DMS79 treated with DMSO at 0.1 percent for 48 hours (cell line): ENCODE measurements at places on chromosomes 1 and 21.

- DNase-seq = no peak
Measured at GRCh38 chr1:234710936-234711724, 101.2 kb upstream of the IRF2BP2 start.

DNA sequence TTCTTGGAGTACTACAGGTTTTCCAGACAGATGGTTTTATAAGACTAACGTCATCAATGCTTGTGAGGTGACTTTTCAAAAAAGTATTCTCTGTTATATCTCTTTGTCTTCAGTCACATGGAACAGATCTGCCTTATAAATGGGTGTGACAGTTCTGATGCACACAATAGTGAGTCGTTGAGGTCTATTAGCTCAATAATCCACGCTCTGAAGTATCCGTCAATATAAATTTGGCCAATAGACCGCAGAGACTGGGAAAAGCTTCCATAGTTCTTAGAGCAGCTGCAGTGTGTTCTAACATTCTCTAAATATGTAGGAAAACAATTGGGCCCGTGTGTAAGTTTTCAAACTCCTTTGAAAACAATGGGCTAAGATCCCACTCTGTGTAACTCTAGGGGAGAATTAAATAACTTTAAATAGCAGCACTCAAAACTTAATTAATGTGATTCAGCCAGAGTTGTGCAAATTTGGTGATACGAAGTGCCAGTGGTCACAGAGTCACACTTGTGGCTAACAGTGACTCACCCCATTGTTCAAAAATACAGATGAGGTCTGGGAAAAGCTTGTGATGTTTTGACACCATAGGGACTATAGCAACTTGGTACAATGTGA lies 316.0 kb downstream of the LMO4 start:
- DNase-seq = peak; percentile 91

GRCh38 chr21:44594406-44594916 lies 2.2 kb upstream of the KRTAP10-6 start:
- DNase-seq = no peak

DNA sequence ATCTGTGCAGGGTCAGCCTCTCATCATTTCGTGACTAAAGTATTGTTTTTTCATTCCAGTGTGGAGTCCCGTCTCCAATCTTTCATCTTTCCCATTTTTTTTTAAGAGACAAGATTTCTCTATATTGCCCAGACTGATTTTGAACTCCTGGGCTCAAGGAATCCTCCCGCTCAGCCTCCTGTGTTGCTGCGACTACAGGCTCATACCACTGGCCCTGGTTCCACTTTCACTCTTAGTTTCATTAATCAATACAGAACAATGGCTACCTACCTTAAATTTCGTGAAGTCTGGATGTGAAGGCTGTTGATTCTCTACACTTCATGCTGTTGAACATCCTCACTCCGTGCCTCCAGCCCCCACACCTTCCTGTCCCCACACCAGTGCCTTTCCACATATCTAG lies 97.7 kb upstream of the GREM2 start:
- DNase-seq = no peak

DNA sequence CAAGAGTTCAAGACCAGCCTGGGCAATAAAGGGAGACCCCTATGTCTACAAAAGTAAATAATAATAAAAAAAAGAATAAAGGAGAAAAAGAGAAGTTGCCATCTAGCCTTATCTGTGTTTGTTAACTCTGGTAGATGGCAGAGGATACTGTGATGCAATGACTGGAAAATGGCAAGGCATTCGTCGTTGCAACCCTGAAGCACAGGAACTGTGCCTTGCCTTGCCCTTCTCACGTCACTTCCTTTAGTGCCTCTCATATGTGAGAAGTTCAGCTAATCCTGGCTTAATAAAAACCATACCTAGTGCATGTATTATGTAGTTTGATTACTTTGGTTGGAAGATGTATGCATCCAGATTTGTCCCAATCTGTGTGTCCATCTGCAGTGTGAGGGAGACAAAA lies 25.8 kb upstream of the PIGC start:
- DNase-seq = no peak

DNA sequence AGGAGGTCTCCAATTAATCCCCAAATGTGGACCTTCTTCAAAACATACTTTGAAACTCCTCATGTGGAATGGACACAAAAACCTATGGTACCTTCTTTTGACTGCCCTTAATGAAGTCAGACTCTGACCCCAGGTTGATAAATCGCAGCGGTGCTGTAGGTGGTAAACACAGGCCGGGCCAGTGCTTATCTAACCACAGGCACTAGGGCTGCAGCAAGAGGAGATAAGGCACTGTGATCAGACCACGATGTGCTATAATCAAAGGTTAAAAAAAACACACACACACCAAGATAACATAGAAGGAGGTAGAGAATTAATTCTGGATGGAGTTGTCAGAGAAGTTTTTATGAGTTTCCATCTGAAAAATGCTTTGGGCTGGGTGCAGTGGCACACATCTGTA lies 52.3 kb upstream of the SIPA1L2 start:
- DNase-seq = no peak

DNA sequence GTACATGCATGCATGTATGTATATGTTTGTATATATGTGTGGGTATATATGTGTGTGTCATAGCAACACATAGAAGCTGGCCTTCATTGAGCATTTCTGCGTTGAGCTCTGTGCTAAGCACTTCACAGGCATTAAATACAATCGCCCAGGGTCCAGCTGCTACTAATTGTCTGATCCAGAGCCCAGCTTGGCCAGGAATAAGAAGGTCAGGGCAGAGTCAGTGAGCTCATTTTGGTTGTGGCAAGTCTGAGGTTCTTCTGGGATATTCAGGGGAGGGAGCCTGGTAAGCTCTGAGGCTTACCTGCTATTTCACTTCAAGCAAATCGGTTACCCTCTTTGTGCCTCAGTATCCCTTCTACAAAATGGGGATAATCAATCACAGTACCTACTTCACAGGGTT lies 59.6 kb downstream of the FOXO6 start:
- DNase-seq = no peak

GRCh38 chr21:15682186-15682895 lies 47.4 kb upstream of the USP25 start:
- no peak for DNase-seq

GRCh38 chr1:201487742-201488141 lies 18.8 kb upstream of the PHLDA3 start:
- no peak for DNase-seq

DNA sequence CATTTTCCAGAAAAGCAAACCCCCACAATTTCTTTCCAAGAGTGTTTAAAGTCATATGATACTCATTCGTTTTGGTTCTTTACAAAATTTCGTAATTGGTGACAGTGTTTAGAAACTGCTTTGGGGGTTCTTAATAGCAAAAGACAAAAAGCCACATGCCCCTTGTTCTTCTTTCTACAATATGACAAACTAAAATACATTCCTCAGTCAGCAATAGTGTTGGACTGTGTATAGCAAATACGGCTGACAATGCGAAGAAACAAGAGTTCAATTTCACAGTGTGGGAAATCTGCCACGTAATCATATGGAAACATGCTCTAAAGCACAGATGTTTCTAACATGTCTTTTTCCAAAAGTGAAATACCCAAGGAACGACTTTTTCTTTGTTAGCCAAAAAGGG lies 7.6 kb upstream of the IFNAR1 start:
- DNase-seq = no peak

- no peak for DNase-seq
Measured at GRCh38 chr1:182652933-182653332, 31.5 kb downstream of the RGS8 start.

GRCh38 chr1:226203655-226204054 lies 17.1 kb upstream of the ACBD3 start:
- DNase-seq = no peak

DNA sequence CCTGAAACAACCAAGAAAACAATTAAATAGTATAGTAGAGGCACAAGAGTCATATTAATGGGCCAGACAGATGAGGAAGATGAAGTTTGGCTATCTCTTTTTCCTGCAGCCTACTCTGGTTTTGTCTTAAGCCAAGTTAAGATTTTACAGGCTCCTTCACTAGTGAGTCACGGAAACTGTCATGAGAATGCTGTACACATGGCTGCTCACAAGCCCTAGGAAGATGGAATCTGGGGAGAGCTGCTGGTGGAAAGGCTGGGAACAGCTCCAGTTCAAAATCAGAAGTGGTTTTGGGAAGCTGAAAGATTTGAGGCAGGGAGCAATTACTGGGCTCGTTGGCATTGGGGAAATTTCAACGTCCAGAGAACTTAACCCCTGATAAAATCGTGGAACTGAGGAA lies 46.4 kb upstream of the S1PR1 start:
- DNase-seq = no peak

GRCh38 chr1:239307886-239308285 lies 78.5 kb upstream of the CHRM3 start:
- no peak for DNase-seq

DNA sequence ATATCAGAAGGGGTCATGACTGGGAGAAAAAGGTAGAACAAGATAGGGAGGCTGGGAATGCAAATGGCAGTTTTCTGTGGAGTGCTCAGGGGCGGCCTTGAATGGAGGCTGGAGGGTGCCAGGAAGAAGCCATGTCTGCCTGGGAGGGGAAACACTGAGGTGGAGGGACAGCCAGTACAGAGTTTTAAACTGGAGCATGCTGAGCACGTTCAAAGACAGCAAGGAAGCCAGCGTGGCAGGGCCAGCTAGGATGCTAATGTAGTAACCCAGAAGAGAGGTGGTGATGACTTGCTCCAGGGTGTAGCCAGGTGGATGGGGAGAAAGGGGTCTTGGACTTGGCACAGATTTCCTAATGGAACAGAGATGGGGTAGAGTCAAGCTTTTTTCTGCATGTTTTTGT lies 445.8 kb upstream of the VAMP3 start:
- no peak for DNase-seq

GRCh38 chr1:57894315-57894714 lies 470.5 kb upstream of the DAB1 start:
- no peak for DNase-seq

GRCh38 chr1:11841245-11842153 lies 6.1 kb downstream of the NPPA start:
- no peak for DNase-seq

GRCh38 chr21:17352996-17353655 lies 159.7 kb upstream of the CXADR start:
- peak; percentile 12 for DNase-seq

- no peak for DNase-seq
Measured at GRCh38 chr1:25197982-25198662, 34.2 kb downstream of the SYF2 start.

DNA sequence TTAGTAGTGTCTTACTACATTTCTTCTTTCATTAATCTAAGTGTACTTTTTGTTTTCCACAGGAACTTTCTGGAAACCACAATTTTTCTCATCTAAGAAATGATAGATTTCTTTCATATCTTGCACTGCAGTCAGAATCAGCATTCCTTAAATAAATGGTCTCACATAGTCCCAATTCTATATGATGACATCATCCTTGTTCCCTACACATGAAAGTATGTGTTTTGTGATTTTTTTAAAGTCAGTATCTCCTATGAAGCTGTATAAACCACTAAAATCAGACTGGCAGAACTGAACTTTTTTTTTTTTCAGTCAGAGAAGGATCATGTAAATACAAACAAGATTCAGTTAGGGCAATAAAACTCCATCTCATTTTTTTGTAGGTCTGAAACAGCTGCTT lies 742.6 kb upstream of the CXADR start:
- DNase-seq = no peak

GRCh38 chr1:21906173-21907078 lies 30.7 kb downstream of the HSPG2 start:
- DNase-seq = no peak

DNA sequence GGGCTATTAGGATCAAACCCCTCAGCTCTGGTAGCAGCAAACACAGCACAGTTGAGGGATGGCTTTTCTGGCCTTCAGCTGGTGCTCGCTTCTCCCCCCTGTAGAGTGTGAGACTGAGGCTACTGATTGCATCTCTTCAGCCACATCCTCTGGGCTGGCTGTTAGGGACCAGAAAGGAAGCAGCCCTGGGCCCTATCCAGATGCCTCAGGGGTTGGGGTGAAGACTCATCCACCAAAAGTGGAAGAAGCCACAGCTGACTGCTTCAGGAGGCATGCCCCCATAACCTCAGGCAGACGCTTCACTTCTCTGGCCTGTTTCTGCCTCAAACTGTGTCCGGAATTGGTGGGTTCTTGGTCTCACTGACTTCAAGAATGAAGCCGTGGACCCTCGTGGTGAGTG lies 6.2 kb upstream of the TMEM200B start:
- DNase-seq = no peak

- DNase-seq = no peak
Measured at GRCh38 chr1:35675773-35676172, 34.4 kb upstream of the PSMB2 start.

GRCh38 chr1:119324198-119324597 lies 44.4 kb upstream of the HAO2 start:
- no peak for DNase-seq

- peak; percentile 82 for DNase-seq
Measured at GRCh38 chr1:230681599-230681998, 32.3 kb downstream of the AGT start.

DNA sequence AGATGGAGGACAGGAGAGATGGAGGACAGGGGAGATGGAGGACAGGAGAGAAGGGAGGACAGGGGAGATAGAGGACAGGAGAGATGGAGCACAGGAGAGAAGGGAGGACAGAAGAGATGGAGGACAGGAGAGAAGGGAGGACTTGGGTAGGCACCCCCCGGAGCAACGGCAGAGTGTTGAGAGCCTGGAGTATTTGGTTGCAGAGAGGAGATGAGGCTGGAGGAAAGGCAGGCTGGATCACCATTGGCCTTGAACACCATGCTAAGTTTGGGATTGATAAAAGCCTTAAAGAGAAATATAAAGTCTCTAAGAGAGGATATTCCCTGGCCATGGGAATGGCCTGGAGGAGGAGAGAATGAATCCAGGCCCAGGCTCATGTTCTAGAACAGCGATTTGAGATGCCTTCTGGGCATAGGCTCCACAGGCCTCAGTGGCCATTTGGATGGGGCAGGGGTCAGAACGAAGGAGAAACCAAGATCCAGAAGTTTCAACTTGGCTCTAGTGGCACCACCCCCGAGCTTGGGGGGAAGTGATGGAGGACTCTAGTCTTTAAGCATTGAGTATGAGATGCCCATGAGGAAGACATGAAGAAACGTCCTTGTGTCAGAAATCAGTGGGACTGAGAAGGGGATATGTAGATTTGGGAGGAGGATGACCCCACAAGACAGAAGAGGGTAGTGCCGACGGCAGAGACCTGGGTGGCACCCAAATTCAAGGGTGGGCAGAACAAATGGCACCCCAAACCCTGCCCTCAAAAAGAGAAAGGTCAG lies 47.9 kb upstream of the EDN2 start:
- DNase-seq = no peak

DNA sequence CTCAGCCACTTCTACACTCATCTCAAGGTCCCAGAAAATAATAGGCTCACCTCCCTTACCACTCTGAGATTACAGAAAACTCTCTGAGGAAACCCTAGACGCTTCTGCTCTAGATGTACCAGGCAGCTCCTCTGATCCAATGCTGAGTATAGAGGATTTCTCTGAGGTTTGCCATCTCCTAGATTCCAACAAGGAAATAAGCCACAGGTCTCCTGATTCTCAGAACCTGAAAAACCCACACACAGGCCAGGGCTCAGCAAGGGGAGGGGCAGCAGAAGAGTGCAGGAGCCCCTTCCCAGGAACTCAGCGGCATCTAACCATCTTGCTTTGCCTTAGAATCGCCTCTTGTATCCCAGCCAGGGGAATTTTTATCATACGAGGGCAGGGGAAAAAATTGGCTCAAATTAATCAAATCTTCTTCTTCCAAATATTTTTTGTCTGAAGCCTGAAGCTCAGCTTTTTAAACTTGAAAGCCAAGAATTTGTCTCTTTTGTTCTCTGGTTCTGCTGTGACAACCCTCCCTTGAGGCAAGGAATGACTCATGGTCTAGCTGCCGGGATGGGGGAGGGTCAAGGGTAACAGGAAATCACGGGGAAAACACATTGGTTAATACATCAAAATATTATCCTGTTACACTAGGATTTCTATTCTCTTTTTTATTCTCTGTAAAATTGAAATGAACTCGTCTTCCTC lies 30.8 kb downstream of the GORAB start:
- no peak for DNase-seq
